Natural killer cell treated with Interleukin-12 subunit alpha and Interleukin-12 subunit beta and Interleukin-15 and Interleukin-18, amount 100 ng/mL, for 72 hours (primary cell): ENCODE measurements at places on chromosomes 7 and 10. TPM values are rescaled to one million over a fixed set of nuclear protein-coding genes. Genes with fewer than 3 reads are reported as not detected.

GRCh38 chr7:106166651-106167342, 54.7 kb upstream of the SYPL1 start:
- DNase-seq, result peak; percentile 65

DNA sequence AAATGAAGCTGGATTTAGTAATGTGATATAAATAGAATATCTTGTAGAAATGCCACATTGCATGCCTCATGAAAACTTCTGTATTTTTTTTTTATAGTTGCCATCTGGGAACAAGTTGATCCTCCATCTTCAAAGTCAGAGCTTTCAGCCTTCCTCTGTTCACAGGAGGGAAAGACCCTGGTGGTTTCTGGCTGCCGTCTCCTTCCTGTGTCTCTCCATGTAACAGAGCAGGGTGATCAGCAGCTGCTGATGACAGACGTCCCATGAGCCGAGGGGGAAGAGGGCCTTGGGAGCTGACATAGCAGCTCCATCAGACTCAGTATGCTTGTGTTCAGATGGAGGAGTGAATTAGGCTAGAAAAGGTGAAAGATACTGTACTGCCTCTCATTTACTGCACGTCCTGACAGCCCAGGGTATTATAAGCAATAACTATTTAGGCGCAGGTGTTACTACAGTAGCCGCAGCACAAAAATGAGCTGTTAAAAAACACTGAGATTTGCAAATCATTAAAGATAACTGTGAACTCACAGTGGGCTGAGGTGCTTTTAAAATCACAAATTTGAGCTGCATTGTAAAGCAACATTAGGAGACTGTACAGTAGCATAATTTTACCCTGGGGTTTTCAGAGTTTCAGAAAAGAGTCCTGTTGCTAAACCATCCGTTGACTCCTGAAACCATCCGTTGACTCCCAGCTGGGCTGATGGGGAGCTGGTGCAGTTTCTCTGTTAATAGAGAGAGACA, 103.3 kb downstream of the CFAP58 start:
- DNase-seq, result no peak

DNA sequence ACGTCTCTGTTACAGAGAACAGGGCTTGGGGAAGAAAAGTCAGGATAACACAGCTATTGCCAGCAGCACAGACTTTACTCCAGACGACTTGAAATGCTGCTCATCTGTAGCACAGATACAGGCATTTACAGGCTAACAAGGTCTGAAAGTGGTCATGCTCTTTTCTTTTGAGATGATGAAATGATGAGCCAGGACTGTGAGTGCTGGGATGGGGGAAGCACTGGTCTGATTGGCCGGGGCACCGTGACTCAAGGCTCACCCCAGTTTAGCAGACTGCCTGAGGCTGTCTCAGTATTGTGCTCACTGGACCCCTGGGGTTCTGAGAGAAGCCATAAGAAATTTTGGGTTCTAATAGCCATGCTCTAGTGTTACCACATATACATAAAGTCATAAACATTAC, 12.4 kb downstream of the SMKR1 start:
- DNase-seq, result no peak

DNA sequence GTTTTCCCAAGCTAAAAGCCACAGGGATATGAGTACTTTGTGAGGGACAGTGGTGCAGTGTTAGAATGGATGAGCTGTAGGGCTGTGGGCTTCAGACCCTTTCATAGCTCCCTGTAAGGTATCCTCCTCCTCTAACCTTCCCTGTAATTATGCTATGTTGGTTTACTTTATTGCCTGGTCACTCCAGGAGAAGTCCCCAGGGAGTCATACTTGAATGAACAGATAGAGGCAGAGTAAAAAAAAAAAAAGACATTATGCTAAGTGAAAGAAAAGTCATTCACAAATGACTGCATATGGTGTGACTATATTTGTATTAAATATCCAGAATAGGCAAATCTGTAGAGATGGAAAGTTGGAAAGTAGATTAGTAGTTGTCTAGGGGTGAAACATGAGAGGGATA, 434.4 kb downstream of the AUTS2 start:
- DNase-seq, result no peak

DNA sequence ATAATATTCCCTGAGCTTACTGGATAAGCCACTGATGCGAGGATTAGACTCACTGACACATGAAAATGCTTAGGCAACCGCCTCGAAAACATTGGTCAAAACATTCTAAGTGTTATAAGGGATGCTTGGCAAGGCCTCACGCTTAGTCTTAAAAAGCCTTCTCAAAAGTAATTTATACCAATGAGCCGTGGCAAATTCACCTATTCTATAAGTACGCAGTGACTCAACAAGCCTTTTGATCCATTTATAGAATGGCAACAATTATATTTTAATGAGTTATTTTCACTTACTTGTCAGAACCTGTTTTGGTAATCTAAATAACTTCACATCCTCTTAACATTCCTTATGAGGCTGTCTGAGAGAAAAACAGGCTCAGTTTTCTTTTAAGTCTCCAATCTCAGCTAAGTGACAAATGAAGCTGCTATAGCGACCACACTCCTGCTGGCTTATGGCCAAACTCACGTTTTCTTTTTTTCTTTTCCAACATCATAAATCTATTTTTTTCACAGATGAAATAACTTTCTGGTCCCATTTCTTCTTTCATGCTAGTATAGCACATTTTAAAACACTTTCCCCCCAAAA, 121.2 kb upstream of the AFAP1L2 start:
- no peak for DNase-seq

DNA sequence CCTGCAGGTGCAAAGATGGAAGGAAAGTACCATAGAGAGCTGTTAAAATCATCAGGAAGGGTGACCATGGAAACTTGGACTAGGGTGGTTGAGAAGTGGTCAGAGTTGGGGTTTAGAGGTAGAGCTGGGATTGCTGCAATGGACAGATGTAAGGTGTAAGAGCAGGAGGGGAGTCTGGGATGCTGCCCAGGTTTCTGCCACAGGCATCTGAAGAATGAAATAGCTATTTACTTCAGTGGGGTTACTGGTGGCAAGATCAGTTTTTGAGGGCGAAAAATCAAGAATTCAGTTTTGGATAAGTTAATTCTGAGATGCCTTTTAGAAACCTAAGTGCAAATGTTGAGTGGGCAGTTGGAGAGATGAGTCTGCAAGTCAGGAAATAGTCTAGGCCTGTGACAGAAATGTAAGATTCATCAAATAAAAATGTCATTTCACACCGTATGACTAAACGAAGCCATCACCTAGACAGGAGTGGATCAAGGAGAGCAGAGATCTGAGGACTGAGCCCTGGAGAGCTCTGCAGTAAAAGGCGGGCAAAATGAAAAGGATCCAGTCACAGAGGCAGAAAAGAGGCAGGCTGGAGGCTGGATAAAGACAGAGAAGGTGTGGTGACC, 22.7 kb upstream of the TOMM7 start:
- DNase-seq, result no peak

- no peak for DNase-seq
Observed at GRCh38 chr10:88668465-88668864, 4.2 kb downstream of the LIPF start.

DNA sequence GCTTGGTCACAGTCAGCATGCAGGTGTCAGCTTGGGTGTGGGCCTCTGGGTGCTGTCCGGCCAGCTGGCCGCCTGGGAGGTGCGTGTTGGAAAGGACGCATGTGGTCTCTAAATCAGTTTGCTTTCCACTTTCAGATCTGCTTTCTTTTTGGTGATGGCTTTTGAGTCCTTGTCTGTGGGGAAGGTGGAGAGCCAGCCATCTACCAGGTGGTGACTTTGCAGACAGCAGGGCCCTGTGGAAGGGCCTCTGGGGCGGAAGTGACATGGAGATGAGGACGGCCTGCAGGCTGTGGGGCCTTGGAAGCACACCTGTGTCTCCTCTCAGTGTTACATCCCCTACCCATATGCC, 59.4 kb downstream of the WDR37 start:
- no peak for DNase-seq

- DNase-seq, result no peak
Observed at GRCh38 chr7:87920578-87920977, 13.5 kb upstream of the ADAM22 start.

DNA sequence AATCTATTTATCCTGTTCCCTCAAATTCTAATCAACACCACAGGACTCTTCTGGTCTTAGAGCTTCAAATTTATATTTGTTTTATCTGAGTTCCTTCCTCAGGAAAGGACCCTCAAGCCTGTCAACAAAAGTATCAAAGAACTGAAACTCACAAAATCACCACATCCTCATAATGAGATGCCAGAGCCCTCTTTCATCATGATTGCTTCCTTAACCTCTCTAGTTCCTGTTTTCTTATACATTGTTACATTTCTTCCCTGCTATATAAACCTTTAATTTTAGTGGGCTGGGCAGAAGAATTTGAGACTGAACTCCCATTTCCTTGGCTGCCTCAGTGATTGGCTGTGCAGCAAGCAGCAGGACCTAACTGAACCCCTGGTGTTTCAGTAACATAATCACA, 189.7 kb downstream of the ZNF248 start:
- DNase-seq, result no peak

DNA sequence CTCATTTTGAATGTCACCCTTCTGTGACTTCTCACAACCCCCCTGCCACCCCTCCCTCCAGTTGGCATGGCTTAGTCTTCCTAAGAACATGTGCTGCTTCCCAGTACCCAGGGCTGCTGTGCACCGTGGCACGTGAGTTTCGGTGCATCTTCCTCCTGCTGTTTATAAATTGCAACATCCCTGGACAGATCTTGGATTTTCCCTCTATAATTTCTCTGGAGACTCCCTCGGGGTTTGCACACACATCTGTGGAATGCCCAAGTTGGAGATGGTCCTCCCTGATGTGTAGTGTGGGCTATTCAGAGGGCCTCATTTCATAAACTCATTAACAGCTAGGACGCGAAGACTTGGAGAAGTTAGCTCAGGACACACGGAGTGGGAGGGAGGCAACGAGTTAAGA, 52.9 kb downstream of the IKZF1 start:
- no peak for DNase-seq

- no peak for DNase-seq
Observed at GRCh38 chr10:111612273-111612672, 535.4 kb downstream of the ADRA2A start.

- DNase-seq, result no peak
Observed at GRCh38 chr7:98213296-98213887, 2.2 kb downstream of the BHLHA15 start.

DNA sequence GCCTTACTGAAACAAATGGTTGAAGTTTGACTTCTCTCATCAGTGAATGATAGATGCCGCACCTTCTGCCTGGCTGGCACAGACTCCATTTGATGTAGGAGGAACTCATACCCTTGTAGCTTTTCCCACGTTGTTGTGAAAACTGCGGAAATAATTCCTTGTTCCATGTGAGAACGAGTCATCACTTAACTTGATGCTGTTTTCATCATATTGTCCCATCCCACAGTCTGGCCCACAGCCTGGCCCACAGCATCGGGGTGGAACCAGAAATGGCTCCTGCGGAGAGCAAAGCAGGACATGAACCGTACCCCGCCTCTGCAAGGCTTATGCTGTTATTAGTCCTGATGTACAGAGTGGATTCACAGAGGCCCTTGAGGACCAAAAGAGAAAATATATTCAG, 587.0 kb downstream of the SDK1 start:
- DNase-seq, result no peak

- DNase-seq, result no peak
Observed at GRCh38 chr7:102860351-102860811, 52.4 kb upstream of the LRRC17 start.

DNA sequence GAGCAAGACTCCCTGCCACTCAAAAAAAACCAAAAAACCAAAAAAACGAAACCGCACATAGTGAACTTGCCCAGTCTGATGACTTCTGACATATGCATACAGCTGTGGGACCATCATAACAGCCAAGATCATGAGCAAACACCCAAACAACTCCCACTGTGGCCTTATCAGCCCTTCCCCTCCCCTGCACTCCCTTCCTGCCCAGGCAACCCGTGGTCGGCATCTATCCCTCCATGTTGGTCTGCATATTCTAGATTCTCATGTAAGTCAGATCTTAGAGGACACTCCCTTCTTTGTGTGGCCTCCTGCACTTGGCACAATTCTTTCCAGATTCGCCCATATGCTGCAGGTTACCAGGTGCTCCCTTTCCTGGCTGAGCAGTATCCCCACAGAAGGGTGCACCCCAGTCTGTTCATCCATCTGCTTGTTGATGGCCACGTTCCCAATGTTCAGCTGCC, 72.8 kb downstream of the GNA12 start:
- no peak for DNase-seq

DNA sequence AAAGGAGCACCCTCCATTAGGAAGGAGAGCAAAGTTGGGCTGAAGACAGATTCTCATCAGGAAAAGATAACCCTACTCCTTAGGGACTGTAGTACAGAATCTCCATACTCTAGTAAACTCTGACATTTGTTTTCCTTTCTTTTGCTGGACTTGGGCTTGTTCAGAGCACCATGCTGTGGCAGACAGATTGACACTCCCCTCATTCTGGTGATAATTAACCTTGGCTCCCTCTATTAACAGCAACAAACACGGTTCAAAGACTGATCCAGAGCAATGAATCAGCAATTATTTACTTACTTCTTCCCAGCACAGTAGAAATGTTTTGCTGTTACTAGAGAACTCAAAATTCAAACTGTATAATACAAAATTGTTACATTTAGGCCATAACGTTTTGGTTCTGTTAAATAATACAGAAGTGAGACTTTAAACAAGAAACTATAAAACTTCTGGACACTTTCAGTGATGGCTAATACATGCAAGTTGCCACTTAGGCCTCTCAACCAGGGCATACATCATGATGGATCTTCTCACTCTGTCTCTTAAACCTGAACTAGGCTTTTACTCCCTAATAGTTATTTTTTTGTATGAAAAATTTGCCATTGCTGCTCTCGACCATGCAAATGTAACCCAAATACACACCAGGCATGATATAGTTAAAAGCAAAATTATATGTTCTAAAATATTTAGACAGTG, 639.0 kb downstream of the IPMK start:
- no peak for DNase-seq

GRCh38 chr7:96023387-96023786, 251.0 kb downstream of the DYNC1I1 start:
- no peak for DNase-seq

DNA sequence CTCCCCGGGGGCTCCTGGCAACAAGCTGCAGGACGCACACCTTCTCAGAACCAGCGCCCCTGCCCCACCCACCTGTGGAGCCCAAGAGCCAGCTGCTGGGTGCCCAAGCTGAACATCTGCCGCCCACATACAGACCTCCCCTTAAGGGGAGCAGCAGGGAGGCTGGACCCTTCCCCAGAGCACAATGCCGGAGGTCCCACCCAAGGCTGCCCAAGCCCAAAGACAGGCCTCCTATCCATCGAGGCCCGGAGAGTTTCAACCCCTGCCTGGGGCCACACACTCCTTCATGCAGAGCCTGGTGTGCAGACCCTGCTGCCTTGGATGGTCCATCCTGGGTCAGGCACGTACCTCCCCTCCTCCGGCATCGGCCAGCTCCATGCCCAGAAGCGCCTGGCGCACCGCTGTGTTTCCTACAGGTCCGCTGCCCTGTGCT, 48.7 kb downstream of the VIPR2 start:
- DNase-seq, result no peak

The AOAH gene
- 108 TPM for total RNA-seq

The NKX1-2 gene
- total RNA-seq, result not detected

The SPDYE2B gene
- total RNA-seq, result not detected

The SFTPA1 gene
- not detected for total RNA-seq

The OGDHL gene
- total RNA-seq, result not detected

The CALML5 gene
- total RNA-seq, result not detected

The PLAC9 gene
- total RNA-seq, result not detected

The SPDYE5 gene
- total RNA-seq, result not detected

The NPC1L1 gene
- total RNA-seq, result not detected

The TPST1 gene
- total RNA-seq, result 4.6 TPM

The FAM131B gene
- total RNA-seq, result 2.9 TPM

The ERVW-1 gene
- total RNA-seq, result not detected
